ENCODE measurements at places on chromosomes 5 and 9.

GRCh38 chr5:134939500-134939899 is 28.2 kb upstream of the CATSPER3 start:
- no peak for DNase-seq

DNA sequence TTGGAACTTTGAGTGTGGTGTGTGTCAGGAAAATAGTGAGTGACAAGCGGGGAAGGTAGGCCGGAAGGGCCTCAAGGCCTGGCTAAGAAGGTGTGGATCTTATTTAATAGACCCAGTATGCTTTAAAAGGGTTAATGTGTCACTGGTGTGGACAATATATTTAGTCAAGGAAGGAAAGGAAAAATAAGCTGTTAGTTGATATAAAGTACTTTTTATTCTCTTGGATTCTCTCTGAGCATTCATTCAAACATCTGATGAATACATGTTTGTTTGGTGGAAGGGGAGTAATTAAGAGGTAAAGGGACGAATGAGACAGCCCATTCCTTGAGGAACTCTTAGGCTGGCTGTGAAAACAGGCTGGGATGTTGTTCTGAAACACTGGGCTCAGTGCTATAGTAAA is 98.9 kb downstream of the MELK start:
- no peak for DNase-seq

GRCh38 chr9:114823441-114823840 is 17.6 kb upstream of the TNFSF15 start:
- DNase-seq: no peak

DNA sequence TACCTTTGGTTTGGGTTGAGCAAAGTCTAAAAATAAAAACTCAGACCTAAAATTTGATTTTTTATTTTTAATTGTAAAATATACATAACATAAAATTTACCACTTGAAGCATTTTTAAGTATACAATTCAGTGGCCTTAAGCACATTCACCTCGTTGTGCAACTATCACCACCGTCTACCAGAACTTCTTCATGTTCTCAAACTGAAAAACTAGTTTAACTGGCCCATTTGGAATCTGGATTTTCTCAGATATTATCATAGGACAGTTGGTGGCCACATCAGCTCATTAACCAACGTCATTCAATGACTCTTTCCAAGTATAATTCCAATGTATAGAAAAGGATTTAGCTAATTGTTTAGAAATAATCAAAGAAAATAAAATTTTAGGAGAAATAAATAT is 319.3 kb downstream of the TLE1 start:
- no peak for DNase-seq

GRCh38 chr9:85089188-85089969 is 419.9 kb downstream of the NTRK2 start:
- DNase-seq: no peak

- no peak for DNase-seq
Observed at GRCh38 chr9:22119522-22120158, 110.5 kb upstream of the CDKN2B start.

GRCh38 chr9:105232207-105232606 is 12.2 kb upstream of the SLC44A1 start:
- no peak for DNase-seq

DNA sequence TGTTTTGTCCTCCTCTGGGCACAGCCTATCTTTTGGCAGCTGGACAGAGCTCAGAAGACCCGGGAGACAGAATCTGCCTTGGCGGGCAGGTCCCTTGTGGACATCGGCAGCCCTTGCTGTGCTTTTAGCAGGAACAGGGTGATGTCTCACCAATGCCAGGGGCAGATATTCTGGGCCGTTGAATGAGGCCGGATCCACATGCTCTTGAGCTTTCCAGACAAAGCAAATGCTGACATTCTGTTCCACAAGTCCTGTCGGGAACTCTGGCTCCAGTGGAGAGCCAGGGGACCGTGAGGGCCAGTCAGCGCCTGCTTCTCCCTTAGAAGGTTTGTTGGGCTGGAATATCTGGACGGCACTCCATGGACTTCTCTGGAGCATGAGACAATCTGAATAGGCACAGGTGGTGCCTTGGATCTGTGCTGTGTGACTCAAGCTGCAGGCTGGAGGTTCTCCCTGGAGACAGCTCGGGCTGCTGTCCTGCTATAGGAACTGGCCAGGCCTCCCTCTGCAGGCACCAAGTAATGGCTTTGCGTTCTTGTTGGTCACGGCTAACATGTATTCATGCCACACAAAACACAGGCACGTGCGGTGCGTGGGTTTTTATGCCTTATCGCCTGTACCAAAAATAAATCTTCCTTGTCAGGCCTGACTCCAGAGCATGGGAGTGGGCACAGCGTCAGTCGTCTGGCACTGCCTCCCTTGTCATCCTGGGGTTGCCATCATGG is 80.3 kb downstream of the GADD45G start:
- no peak for DNase-seq

GRCh38 chr9:73143711-73144328 is 7.8 kb upstream of the ANXA1 start:
- no peak for DNase-seq

DNA sequence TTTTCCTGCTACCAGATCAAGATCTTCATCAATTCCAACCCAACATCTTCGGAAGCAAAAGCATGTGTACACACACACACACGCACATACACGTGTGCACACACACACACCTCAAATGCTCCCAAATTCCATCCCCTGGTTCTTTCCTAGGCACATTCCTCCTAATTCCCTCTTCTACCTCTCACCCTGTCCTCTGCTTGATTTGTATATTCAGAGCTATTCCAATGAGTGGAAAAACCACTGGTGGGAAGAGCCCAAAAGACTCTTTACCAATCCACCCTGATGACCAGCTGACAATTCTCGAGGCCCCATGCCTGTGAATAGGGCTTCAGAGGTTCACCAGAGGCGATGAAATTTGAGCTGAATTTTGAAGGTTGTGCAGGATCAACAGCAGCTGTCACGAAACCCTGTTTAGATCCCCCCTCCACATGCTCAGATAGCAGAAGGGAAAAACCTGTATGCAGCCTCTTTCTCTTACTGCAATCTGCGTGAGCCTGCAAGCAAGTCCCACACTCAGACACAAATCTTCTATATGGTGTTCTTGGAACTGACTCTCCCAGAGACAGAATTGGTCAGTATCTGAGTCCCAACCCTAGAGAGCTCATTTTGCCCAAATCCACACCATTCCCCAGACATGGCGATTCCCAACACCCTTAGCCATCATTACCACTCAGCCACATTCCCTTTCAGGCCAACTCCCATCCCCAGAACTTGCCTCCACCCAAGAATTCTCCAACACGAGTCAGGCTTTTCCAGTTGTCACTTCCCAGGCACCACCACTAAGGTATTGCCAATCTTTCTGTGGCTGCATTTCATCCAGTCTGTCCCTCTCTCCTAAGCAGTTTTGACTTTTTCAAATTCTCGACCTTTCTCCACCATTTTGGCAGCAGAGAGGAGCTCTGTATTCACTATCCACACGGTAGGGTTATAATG is 4.3 kb upstream of the TRIO start:
- DNase-seq: no peak

- DNase-seq: no peak
Observed at GRCh38 chr9:121354762-121355161, 15.3 kb downstream of the STOM start.

DNA sequence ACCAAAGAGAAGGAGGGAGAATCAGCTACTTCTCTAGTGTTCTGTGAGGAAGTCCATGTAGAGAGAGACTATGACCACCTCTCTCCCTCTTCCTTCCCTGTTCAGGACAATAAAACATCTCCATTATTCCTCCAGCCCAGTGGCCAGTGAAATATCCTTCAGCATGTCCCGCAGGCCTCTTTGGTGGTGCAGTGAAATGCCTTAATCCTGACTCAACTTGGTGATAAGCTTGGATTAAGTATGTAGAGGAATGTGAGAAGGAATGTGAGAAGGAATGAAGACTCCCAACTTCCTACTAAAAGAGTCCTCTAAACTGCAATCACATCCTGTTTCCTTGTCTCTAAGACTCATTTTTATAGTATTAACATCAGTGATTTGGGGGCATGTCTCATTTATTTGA is 167.3 kb downstream of the TRPM3 start:
- no peak for DNase-seq

GRCh38 chr5:1304033-1304432 is 9.2 kb upstream of the TERT start:
- DNase-seq: no peak

DNA sequence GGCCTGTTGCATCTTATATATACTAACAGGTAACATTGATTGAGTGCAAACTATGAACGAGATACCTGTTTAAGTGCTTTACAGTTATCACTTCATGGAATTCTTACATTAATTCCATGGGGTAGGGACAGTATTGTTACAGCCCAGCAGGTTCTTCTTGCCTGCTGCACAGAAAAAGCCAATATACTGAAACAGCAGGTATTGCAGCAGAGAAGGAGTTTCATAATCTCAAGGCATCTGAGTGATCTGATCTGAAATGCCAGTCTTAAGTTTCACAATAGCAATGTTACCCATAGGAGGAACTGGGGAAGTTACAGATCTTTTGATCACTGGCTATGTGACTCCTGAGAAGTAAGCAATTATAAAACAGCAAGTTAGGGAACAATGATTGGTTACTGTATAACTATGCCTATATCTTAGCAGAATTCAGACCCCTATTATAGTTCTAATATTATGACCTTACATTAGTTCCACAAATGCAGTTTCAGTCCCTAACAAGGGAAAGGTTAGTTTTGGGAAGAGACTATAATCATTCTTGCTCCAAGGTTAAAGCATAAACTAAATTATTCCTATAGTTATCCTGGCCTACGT is 126.5 kb upstream of the BNC2 start:
- DNase-seq: no peak

- no peak for DNase-seq
Observed at GRCh38 chr9:94996641-94997040, 270.1 kb downstream of the AOPEP start.

- no peak for DNase-seq
Observed at GRCh38 chr5:179118338-179118737, 58.2 kb downstream of the ZNF354C start.

DNA sequence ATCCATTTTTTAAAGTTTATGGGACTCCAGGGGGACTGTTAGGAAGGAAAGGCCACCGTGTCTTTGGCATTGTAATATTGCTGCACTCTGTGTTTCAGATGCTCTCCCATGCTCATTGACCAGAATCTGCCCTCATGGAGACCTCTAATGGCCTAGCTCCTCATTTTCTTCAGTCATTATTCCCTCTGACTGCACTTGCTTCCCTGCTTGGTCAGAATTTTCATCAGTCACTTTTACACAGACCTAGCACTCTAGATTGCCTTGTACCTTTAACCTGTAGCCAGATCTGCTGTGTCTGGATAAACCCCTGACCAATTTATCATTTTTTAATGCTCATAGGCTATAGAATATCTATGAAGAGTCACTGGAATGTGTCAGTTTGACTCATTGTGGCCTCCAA is 155.5 kb upstream of the NUDT12 start:
- DNase-seq: no peak

- DNase-seq: no peak
Observed at GRCh38 chr5:17184588-17184987, 32.8 kb upstream of the BASP1 start.

GRCh38 chr9:2332663-2333062 is 288.9 kb upstream of the VLDLR start:
- DNase-seq: no peak

DNA sequence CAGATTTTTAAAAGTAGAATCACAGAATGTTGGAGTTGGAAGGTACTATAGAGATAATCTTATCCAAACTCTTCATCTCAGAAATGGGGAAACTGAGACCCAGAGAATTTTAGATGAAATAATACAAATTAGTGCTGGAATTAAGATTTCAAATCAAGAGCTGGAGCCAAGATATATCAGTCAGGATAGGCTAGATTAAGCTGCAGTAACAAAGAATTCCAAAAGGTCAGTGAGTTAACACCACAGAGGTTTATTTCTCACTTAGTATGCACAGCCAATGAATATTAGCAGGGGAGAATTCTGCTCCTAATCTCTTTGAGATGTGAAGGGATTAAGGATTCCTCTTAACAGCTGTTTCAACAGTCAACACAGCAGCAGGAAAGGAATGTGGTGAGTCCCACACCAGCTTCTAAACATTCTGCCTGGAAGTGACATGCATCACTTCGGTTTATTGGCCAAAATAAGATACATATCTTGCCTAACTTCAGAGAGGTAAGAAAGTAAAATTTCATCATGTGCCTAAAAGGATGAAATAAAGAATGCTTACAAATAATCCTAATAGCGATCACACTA is 136.8 kb downstream of the FRMD3 start:
- DNase-seq: no peak

DNA sequence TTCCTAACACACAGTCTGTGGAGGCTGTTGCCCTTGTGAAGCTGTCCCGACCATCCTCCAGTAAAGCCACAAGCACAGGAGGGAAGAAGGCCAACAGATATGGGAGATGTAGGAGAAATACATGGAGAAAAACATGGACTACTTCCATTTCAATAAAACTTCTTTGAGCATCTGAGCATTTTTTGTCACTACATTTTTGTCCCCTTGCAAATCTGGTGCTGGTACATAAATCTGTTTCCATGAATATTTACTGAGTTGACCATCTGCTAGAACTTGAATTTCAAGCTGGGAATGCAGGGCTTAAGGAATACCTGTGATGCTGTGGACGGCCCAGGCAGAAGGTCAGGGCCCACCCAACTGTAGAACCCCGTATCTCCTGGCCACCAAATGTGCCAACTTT is 43.9 kb upstream of the ICE1 start:
- no peak for DNase-seq

- no peak for DNase-seq
Observed at GRCh38 chr9:2153630-2154217, 138.6 kb downstream of the SMARCA2 start.

DNA sequence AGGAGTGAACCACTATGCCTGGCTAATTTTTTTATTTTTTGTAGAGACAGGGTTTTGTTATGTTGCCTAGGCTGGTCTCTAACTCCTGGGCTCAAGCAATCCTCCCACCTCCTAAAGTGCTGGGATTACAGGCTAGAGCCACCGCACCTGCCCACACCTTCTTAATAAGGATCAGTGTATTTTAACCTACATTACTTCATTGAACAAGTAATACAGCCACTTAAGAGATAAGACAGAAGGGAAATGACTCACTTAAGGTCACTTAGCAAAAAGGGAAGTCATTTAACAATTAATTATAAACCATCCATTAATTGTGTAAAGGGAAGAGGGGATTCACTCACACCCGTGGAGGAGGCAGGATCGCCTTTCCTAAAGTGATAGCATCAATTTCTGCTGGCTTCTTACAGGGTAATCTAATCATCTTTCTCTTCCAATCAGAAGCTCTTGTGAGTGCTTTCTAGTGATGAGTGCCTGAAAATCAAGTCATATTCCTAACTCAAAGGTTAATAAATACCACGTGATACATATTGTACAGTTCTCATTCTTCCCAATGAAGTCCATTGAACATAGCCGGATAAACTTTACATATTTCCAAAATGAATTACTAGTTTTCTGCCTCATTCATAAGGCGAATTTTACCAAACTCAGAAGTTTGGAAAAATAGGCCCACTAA is 3.5 kb downstream of the FBXW11 start:
- no peak for DNase-seq

DNA sequence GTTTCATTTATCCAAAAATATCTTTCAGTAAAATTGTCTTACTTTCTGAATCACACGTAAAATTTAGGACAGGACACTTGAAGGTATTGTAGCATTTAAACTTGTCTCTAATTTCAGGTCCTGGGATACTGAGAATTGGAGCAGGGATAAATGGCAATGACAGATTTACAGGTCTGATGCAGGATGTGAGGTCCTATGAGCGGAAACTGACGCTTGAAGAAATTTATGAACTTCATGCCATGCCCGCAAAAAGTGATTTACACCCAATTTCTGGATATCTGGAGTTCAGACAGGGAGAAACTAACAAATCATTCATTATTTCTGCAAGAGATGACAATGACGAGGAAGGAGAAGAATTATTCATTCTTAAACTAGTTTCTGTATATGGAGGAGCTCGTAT is 99.2 kb downstream of the ADGRV1 start:
- DNase-seq: no peak

- no peak for DNase-seq
Observed at GRCh38 chr9:102461156-102461819, 533.8 kb upstream of the CYLC2 start.

Data from activated CD8-positive, alpha-beta memory T cell treated with anti-CD3 and anti-CD28 coated beads for 4 hours (primary cell).